ENCODE measurements at places on chromosomes 6 and 20.

DNA sequence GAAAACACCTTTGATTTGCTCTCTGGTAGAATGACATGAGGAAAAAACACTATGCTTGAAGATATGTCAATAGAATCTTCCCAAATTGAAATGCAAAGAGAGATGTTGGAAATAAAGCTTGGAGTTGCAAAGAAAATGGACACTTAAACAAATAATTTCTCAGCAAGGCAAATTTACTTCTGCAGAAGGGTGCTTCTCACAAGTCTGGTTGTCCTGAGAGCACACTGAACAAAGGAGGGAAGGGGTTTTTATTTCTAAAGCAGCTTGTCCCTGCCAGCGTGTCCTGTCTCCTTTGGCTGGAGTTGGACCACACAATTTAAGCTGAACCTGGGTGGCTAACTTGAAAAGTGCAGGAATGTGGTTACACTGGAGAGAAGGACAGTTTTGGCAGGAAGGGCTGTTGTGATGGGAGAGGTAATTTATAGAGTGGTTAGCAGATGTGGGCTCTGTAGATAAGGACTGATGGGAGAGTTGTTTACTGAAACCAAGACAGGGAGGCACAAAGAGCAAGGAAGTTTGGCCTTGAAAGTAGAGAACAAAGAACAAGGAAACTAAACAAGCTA, 454.6 kb upstream of the EYS start:
- DNase-seq = no peak

- no peak for DNase-seq
Measured at GRCh38 chr20:15706719-15707118, 866.5 kb downstream of the KIF16B start.

DNA sequence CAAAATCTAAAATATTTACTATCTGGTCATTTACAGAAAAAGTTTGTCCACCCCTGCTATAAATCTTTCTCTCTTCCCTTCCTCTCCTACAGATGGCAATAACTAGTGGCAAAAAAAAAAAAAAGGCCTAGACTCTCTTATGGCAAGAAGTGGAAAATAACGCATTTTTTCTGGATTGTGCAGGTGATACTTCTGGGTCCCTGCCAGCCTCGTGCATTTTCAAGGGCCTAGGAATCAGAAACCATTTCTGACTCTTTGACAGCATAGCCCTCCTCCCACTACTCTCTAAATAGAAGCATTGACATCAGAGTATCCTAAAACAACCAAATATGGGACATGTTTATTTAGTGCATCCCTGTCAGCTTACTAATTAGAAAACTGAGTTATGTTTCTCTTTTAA, 251.0 kb downstream of the KHDC1L start:
- DNase-seq = no peak

- DNase-seq = no peak
Measured at GRCh38 chr6:159726255-159726917, 920 bp upstream of the WTAP start.

DNA sequence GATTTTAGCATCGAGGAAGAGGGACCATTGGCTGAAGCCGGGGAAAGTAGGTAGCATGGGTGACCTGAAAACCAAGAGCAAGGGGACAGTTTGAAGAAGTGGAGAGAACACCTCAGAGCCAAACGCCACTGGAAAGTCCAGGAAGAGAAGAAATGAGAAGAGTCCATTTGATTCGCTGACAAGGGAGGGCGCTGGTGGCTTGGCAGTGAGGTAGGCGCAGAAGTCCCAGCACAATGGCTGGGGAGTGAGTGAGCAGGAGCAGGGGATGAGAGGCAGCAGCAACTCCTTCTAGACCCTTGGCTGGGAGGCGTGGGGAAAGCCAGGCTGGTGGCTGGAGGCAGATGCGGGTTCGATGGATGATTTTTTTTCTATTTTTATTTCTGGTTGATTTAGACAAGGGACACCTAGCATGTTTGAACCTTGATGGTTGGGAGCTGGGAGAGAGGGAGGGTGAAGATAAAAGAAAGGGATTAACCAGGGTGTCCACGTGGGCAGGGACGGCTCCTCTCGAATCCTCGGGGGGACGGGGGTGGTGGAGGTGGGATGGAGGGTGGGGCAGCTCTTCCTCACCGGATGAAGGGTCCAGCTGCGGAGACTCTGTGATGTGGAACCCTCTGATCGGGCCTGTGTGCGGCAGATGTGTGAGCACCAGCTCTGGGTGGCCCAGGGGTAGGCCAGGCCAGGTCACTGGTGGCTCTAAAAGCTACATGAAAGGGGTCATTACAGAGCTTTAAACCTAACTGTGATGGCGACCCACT, 164.2 kb downstream of the NFATC2 start:
- DNase-seq = no peak

- DNase-seq = peak; percentile 58
Measured at GRCh38 chr6:7145885-7146828, 38.4 kb downstream of the RREB1 start.

- no peak for DNase-seq
Measured at GRCh38 chr6:168031411-168031971, 34.0 kb downstream of the KIF25 start.

DNA sequence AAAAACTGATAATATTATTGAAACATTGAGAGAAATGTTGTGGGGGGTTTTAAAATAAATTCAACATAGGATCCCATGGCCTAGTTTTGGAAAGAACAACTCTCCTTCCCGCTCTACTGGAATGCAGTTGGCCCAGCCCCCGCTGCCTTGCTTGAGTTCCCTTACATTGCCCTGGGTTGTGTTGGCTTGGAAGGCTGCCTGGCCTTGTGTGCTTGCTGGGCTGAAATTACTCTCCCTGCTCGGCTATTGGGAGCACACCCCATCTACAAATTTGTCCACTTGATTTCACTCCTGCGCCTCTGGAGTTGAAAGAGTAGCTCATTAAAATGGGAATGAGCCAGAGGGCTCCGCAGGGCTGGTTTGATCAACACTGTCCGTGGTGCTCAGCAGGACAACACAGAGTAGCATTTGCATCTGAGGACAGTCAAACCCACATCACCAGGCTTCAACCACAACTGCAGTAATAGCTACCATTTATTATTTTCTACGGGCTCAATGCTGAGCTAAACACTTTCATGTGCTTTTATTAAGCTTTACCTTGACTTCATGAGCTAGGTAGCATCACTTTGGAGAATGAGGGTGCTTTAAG, 35.2 kb downstream of the DOK5 start:
- DNase-seq = peak; percentile 53

- DNase-seq = no peak
Measured at GRCh38 chr6:158225767-158226166, 57.6 kb downstream of the GTF2H5 start.

DNA sequence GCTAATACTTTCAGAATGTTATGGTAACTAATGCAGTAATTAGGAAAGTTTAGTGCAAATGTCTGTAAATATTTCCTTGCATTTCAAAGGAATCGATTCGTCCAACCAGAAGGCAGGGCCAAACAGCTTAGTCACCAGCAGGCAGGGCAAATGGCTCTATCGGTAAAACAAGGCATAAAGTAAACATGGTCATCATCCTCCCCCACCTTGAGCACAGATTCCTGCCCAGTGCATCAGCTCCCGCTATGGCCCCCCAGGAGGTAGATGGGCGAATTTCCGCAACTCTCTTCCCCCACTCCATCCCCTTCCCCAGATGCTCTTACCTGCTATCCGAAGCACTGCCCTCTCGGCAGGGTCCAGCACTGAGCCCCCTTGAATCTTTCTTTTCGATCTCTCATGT, 103.8 kb upstream of the BEND6 start:
- DNase-seq = peak; percentile 7

GRCh38 chr6:21398741-21399325, 194.7 kb upstream of the SOX4 start:
- no peak for DNase-seq

DNA sequence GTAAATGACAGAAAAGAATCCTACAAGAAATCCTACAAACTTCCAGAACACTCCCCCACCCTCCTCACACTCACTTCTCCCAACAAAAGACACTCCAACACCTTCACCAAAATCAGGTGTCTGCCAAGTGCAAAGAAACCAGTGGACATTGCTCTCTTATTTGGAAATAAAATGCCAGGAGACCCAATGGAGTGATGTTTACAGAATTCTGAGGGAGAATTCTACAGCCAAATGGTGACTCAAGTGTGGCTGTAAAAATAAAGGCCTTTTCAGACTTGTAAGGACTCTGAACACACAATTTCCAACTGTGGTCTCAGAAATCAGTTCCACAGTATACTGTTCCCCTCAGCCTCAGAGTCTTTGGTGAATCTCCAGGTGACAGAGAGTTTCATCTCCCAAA, 109.6 kb upstream of the CARMIL1 start:
- DNase-seq = no peak

- DNase-seq = peak; percentile 84
Measured at GRCh38 chr6:121436960-121437850, 1.8 kb downstream of the GJA1 start.

DNA sequence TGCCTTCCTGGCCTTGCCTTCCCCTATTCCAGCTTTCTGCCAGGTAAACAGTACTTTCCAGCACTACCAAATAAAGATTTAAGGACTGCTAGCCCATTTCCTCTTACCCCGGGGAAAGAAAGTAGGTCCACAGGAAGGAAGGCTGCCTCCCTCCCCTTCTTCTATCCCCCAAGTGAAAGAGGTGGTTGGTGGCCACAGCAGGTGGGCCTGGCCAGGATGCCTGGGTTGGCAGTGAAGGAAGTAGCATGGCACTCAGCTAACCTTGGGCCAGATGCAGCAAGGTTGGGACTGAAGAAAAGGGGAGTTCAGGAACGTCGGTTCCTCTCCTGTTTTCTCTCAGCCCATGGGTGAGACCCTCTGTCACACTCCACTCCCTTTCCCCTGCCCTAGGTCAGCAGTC, 8.9 kb downstream of the NFKBIL1 start:
- no peak for DNase-seq

GRCh38 chr6:168102315-168102985, 23.4 kb upstream of the FRMD1 start:
- DNase-seq = peak; percentile 54

DNA sequence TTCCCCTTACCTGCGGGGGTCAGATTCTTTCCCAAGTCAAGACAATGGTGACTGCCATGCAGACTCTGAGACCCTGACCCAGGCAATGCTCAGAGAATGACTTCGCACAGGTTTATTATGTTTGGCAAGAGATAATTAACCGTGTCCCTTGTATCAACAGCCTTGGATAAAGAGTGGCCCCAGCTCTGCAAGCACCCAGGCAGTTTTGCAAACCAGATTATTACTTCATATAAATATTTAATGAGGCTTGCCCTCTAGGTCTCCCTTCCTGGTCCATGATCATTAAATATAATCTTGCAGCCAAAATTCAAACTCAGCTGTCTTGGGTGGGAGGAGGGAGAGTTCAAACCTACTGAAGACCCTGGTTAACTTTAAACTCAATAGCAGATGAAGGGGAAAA, 156.5 kb downstream of the ANKRD60 start:
- no peak for DNase-seq

- no peak for DNase-seq
Measured at GRCh38 chr6:66883453-66883852, 1176.4 kb upstream of the EYS start.

DNA sequence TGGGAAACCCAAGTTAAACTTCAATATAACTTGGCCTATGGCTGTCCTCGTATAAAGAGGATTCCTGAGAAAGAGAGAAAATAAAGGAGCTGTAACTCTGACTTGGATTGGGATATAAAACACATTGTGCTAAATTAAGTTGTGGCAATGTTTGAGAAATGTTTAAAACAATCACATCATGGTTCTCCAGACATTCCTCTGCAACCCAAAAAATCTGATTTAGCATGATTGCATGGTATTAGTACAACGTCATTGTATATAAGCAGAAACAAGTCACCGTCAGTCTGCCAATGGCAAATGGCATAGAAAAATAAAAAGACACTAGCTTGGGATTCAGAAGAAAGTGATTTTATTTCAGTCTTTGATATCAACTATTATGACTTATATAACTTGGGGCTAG, 140.2 kb upstream of the FAM83B start:
- no peak for DNase-seq

- no peak for DNase-seq
Measured at GRCh38 chr6:69064226-69064625, 429.1 kb downstream of the ADGRB3 start.

DNA sequence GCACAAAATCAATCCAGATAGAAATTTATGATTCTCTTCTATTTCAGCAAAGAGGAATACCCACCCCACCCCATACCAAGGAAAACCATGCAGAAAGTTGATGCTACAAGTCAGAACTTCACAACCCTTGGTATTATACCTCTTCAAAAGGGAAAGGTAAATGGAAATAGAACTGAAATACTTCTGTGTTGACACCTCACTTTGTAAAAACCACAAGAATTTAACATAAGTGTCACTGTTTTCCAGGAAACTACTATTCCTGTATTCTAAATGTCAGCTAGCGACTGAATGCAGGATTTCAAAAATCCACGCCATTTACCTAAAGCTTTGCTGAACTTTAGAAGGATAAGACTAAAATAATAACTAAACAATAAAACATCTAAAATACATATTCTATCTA, 3.6 kb downstream of the CPNE1 start:
- DNase-seq = no peak

DNA sequence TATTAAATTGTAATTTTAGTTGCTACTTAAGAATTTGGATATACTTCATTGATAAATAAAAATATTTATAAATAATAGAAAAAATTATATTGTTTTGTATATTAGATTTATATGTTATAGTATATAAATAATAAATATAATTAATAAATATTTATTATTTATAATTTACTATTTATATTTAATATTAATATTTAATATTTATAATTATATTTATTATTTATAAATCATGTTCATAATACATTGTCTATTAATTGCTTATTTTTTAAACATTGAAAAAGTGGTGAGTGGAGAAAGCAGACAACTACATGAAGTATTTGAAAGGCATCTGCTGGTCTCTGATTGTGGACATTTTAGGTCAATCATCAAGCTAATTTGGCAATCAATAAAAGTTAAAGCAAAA, 464.5 kb downstream of the MMUT start:
- no peak for DNase-seq

- DNase-seq = no peak
Measured at GRCh38 chr6:42961020-42961470, 491 bp downstream of the GNMT start.

- DNase-seq = no peak
Measured at GRCh38 chr20:16459019-16459700, 114.1 kb downstream of the KIF16B start.

- no peak for DNase-seq
Measured at GRCh38 chr6:164692772-164693510, 616.5 kb downstream of the C6orf118 start.

Measured in kidney (tissue), 22 donors.